Chondrocyte (in vitro differentiated cells): ENCODE measurements at places on chromosomes 6 and 20. TPM values are rescaled to one million over a fixed set of nuclear protein-coding genes. Genes with fewer than 3 reads are reported as not detected.

GRCh38 chr20:41938353-41938752 is 320.2 kb upstream of the CHD6 start:
- no peaks in the 10 kb centered on the region for H3K27me3 ChIP-seq
- no peak for DNase-seq
- H3K27ac ChIP-seq: no peak overlapping the region
- no peaks in the 10 kb centered on the region for H3K36me3 ChIP-seq
- H3K4me1 ChIP-seq: no peaks in the 10 kb centered on the region
- no peak overlapping the region for H3K4me3 ChIP-seq

GRCh38 chr6:35341557-35341956 is 801 bp upstream of the PPARD start:
- H3K36me3 ChIP-seq: no peaks in the 10 kb centered on the region
- no peak overlapping the region for H3K27ac ChIP-seq
- no peak overlapping the region for H3K4me3 ChIP-seq
- DNase-seq: no peak
- peaks cover 15% of the 10 kb centered on the region for H3K27me3 ChIP-seq

KHDRBS2 gene
- total RNA-seq: not detected in 3 replicates

SLC22A16 gene
- not detected in 3 replicates for total RNA-seq

DNA sequence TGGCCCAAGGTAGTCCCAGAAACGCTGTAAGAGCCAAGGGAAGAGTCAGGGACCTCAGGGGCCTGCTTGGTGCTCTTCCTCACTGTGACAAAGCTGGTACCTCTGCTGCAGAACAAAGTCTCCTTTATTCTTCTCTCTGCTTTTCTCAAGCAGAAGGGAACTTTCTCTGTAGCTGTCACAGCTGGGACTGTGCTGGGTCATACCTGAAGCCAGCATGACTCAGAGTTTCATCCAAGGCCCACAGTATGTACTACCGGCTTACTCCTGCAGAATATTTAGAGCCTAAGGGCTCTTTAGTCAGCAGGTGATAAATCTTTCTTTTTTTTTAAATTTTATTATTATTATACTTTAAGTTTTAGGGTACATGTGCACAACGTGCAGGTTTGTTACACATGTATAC is 183.2 kb downstream of the TINAG start:
- H3K27ac ChIP-seq: no peak overlapping the region
- no peak overlapping the region for H3K4me3 ChIP-seq

GRCh38 chr6:79762370-79762769 is 131.2 kb downstream of the SH3BGRL2 start:
- H3K4me3 ChIP-seq: no peak overlapping the region
- DNase-seq: no peak
- no peak overlapping the region for H3K27ac ChIP-seq
- H3K4me1 ChIP-seq: no peaks in the 10 kb centered on the region
- no peaks in the 10 kb centered on the region for H3K27me3 ChIP-seq

GRCh38 chr6:50826803-50827202 is 8.1 kb downstream of the TFAP2B start:
- peaks cover 74% of the 10 kb centered on the region for H3K4me1 ChIP-seq
- peaks cover 3% of the 10 kb centered on the region for H3K36me3 ChIP-seq
- H3K27ac ChIP-seq: peak overlapping the region; percentile 79
- DNase-seq: no peak
- no peak overlapping the region for H3K4me3 ChIP-seq

GJA1 gene
- 194 to 296 TPM (median 295 TPM) in 3 replicates for total RNA-seq

GRCh38 chr6:21519642-21520041 is 73.9 kb upstream of the SOX4 start:
- no peak overlapping the region for H3K27ac ChIP-seq
- H3K4me3 ChIP-seq: no peak overlapping the region
- DNase-seq: no peak
- H3K27me3 ChIP-seq: peaks cover 13% of the 10 kb centered on the region
- H3K36me3 ChIP-seq: no peaks in the 10 kb centered on the region

BCAS4 gene
- 6.7 to 7.6 TPM (median 7.4 TPM) in 3 replicates for total RNA-seq

GRCh38 chr20:63246490-63247288 is 7.6 kb downstream of the NKAIN4 start:
- no peak for DNase-seq
- H3K27me3 ChIP-seq: peaks cover 4% of the 10 kb centered on the region
- H3K4me1 ChIP-seq: peaks cover 7% of the 10 kb centered on the region
- H3K36me3 ChIP-seq: no peaks in the 10 kb centered on the region

DNA sequence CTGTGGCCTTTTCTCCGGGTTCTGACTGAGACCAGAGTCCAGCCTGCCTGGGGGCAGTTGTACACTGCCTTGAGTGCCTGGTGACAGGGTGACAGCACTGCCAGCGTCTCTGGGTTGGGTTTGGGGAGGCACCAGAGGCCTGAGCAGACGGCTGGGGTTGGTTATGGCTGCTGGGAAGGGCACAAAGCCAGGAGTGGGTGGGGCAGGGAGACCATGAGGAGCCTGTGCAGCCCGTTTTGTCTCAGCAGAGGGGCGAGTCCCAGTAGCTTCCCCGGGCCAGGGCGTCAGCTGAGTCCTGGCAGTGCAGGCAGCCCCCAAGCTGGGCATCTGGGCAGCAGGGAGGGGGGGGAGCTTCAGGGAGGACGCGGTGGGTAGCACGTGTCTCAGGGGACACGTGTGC is 15.3 kb upstream of the SULF2 start:
- no peak overlapping the region for H3K4me3 ChIP-seq
- peaks cover 23% of the 10 kb centered on the region for H3K27me3 ChIP-seq
- H3K27ac ChIP-seq: no peak overlapping the region
- no peaks in the 10 kb centered on the region for H3K36me3 ChIP-seq
- DNase-seq: peak; percentile 72

SLPI gene
- total RNA-seq: 0.40 to 1.3 TPM in 2 of 3 replicates, not detected in the other

GRCh38 chr20:21325296-21325695 is 22.2 kb downstream of the XRN2 start:
- DNase-seq: no peak
- no peaks in the 10 kb centered on the region for H3K27me3 ChIP-seq
- no peaks in the 10 kb centered on the region for H3K36me3 ChIP-seq
- no peak overlapping the region for H3K27ac ChIP-seq
- peaks cover 29% of the 10 kb centered on the region for H3K4me1 ChIP-seq

DNA sequence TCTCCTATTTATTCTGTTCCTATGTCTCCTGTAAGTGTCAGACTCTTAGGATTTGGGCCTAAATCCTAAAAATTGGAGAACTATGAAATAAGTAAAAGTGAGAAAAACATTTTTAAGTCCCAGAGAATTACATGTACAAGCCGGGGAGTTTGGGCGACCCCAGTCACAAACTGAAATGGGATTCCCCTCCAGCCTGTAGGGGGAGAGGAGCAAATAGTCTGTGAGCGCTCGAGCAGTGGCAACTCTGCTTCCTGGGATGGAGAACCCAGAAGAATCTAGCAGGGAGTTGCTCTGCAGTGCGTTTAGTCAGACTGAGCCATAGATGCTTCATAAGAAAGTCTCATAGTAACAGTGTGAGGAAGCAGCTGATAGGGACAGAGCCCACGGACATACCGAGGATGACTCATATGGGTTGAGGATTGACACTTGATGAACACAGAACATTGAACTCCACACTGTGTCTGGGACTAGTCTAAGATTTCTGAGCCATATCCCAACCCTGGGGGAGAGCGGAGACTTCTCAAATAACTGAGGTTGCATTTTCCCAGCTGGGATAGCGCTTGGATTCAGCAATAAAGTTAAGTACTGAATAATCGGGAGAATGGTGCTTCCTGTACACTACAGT is 437.2 kb downstream of the BCKDHB start:
- DNase-seq: no peak
- peak overlapping the region; percentile 76 for H3K27ac ChIP-seq
- H3K27me3 ChIP-seq: no peaks in the 10 kb centered on the region
- peak overlapping the region; percentile 33 for H3K4me3 ChIP-seq

DNA sequence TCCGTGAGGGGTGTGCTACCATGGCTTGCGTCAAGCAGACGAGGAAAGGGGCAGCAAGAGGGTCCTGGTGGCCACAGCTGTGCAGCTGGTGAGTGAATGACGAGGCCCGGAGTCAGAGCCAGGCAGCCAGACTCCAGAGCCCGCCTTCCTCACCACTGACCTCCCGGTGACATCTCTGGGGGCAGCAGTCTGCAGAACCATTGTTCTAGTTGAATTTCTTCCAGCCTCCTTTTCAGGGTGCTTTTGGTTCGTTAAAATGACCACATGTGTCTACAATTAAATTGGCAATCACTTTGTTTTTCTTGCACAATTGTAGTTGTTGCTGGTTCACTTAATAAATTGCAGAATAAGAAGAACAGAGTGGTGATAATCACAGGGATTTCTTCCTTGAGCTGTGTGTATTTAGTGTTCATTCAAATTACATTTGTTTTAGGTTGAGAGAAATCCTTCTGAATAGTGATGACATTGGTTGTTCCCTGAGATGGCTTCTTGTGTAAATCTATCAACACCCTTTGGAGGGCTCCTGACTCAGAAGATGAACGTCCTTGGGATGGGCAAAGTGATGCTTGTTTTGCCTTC is 96.4 kb downstream of the TULP4 start:
- no peak for DNase-seq
- H3K27me3 ChIP-seq: no peaks in the 10 kb centered on the region
- peaks cover 65% of the 10 kb centered on the region for H3K4me1 ChIP-seq

- H3K4me3 ChIP-seq: no peak overlapping the region
- peaks cover 18% of the 10 kb centered on the region for H3K4me1 ChIP-seq
- no peak for DNase-seq
- H3K36me3 ChIP-seq: no peaks in the 10 kb centered on the region
- H3K27me3 ChIP-seq: no peaks in the 10 kb centered on the region
- no peak overlapping the region for H3K27ac ChIP-seq
Observed at GRCh38 chr6:16181439-16182297, 52.8 kb downstream of the MYLIP start.

- peak overlapping the region; percentile 19 for H3K4me3 ChIP-seq
- H3K36me3 ChIP-seq: peaks cover 63% of the 10 kb centered on the region
- H3K27me3 ChIP-seq: no peaks in the 10 kb centered on the region
- peaks cover 72% of the 10 kb centered on the region for H3K4me1 ChIP-seq
- no peak for DNase-seq
- H3K27ac ChIP-seq: peak overlapping the region; percentile 90
Observed at GRCh38 chr6:75149240-75149639, 56.6 kb downstream of the COL12A1 start.

GRCh38 chr6:48765352-48765961 is 654.5 kb upstream of the PTCHD4 start:
- DNase-seq: peak; percentile 24
- peaks cover 12% of the 10 kb centered on the region for H3K4me1 ChIP-seq
- H3K27ac ChIP-seq: no peak overlapping the region
- H3K27me3 ChIP-seq: peaks cover 5% of the 10 kb centered on the region
- no peak overlapping the region for H3K4me3 ChIP-seq

VWA7 gene
- total RNA-seq: 0.15 to 0.62 TPM (median 0.17 TPM) in 3 replicates

GRCh38 chr6:142303176-142303533 is 1.3 kb downstream of the ADGRG6 start:
- no peaks in the 10 kb centered on the region for H3K36me3 ChIP-seq
- H3K4me3 ChIP-seq: no peak overlapping the region
- H3K27ac ChIP-seq: no peak overlapping the region
- no peak for DNase-seq
- peaks cover 18% of the 10 kb centered on the region for H3K4me1 ChIP-seq
